ENCODE measurements at places on chromosomes 12 and 14. TPM values are rescaled to one million over a fixed set of nuclear protein-coding genes. Genes with fewer than 3 reads are reported as not detected.

FUT8 gene
- total RNA-seq, result 32.1 TPM

MFAP5 gene
- 1.8 TPM for total RNA-seq

CBLN3 gene
- total RNA-seq, result 0.74 TPM

CNTN1 gene
- under 0.01 TPM for total RNA-seq

RNASE4 gene
- 12.1 TPM for total RNA-seq

PRDM4 gene
- total RNA-seq, result 18.4 TPM

FOXG1 gene
- total RNA-seq, result 0.15 TPM

CTSG gene
- total RNA-seq, result not detected

Data from bronchus fibroblast of lung (primary cell).